ENCODE measurements at places on chromosomes 12 and 14. TPM values are rescaled to one million over a fixed set of nuclear protein-coding genes. Genes with fewer than 3 reads are reported as not detected.

DNA sequence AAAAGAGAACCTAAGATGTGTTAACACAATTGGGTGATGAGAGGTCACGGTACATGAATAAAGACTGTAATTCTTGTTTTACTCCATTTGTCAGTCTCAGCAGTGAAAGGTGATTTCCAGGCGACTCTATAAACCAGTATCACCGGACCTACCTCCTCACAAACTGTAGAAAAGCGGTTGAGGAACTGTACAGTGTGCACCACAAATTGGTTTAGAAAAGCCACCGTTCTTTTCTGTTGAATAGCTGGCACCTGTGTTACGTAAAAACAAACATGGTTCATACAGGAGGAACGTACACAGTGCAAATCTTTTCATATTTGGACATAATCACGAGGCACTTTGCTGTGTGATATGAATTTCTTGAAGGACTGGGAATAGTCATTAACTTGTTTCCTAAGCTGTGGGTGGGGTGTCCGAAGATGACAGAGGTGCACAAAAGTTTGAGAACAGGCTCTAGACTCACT lies 663 bp downstream of the WASHC3 start:
- peak overlapping the region; percentile 80 for H3K4me3 ChIP-seq
- peaks cover 1% of the 10 kb centered on the region for H3K36me3 ChIP-seq
- H3K27ac ChIP-seq = peak overlapping the region; percentile 84
- peak; percentile 14 for DNase-seq
- no peaks in the 10 kb centered on the region for H3K27me3 ChIP-seq
- no peaks in the 10 kb centered on the region for H3K4me1 ChIP-seq

DNA sequence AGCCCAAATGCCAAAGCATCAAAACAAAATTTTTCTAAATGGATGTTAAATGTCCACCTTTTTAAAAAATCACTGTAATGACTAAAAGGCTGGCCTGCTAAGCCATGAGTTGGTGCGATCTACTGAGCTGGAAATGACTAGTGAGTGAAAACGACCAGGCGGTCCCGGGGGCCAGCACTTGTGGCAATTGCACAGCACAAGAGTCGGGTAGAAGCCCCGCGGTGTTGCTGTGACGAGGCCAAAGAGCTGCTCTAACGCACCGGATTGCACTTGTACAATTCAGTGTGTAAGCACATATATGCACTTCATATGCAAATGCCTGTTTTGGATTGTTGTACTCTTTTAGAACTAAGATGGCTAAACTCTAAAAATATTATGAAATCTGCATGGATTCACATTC lies 64.1 kb upstream of the DYNC1H1 start:
- peaks cover 10% of the 10 kb centered on the region for H3K36me3 ChIP-seq
- DNase-seq = no peak
- H3K27me3 ChIP-seq = no peaks in the 10 kb centered on the region
- H3K4me1 ChIP-seq = no peaks in the 10 kb centered on the region

MUCL1 gene
- not detected for total RNA-seq

DNAI7 gene
- total RNA-seq = 0.17 TPM

Data from fibroblast of lung (primary cell).